ENCODE measurements at places on chromosomes 5 and 9.

GRCh38 chr5:67515762-67516161 is 319.2 kb upstream of the CD180 start:
- no peak for DNase-seq

- DNase-seq, result peak; percentile 36
Observed at GRCh38 chr5:102903074-102903871, 148.2 kb downstream of the PAM start.

DNA sequence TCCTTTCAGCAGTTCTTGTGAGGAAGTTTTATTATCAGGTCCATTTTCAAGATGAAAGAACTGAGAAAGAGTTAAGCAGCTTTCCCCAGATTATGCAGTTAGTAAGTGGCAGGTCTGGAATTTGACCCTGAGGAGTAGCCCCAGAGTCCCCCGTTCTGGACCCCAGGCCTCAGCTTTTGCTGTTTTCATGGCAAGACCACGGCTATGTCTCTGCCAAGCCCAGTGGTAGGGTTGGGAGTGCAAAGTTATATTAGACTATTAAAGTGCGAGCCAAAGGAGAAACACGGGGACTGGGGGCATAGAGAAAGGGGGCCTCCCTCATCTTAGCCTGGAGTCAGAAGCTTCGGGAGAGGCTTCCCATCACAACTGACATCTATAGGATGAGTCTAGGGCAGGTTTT is 19.3 kb upstream of the ORM1 start:
- DNase-seq, result no peak

- no peak for DNase-seq
Observed at GRCh38 chr5:37662362-37662761, 177.5 kb downstream of the GDNF start.

DNA sequence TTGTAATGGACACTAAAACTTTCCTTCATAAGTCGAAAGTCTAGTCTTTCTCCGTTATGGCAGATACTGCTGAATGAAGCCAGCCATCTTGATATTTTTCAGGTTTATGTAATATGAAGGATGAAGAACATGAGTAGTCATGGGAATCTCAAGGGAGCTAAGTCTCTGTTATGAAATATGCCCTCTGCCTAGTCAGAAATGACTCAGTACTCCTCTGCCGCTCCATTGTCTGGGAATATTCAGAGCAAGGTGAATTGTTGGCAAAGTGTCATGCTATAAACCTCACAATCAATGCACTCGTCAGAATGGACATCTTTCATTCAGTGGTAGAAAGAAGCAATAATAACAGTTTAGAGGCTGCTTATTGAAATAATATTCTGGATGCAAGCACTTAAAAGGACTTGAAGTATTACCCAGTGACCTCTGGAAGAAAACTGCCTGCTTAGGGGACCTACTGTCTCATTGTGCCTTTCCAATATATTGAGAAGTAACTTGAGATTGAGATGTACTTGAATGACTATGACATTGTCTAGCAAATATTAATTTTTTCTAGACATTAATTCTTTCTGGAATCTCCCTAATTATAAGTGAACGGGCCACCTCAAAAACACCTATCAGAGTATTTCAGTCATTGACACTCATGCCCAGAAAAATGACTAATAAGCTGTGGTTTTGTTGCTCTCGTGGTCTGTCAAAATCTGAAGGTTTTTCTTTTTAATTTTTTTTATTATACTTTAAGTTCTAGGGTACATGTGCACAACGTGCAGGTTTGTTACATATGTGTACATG is 1011.5 kb upstream of the ACO1 start:
- DNase-seq, result no peak

- DNase-seq, result no peak
Observed at GRCh38 chr9:113299800-113300292, 3.3 kb downstream of the RNF183 start.

DNA sequence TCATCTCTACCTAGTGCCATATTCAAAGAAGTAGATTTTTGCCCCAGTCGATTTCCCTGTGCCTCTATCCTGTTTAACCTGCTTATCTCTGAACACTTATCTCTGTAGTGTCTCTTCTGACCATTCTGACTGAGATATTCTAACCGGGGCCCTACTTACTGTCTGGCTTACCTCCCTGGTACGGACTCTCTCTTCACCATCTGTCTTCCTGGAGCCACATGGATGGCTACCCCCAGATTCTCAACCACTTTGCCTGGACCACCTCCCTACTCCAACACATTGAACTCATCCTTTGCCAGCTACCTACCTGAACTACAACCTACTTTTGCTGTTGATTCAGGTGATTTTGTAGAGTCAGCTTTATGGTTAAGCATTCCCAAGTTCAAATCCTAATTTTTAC is 397.4 kb upstream of the SLC24A2 start:
- DNase-seq, result no peak

DNA sequence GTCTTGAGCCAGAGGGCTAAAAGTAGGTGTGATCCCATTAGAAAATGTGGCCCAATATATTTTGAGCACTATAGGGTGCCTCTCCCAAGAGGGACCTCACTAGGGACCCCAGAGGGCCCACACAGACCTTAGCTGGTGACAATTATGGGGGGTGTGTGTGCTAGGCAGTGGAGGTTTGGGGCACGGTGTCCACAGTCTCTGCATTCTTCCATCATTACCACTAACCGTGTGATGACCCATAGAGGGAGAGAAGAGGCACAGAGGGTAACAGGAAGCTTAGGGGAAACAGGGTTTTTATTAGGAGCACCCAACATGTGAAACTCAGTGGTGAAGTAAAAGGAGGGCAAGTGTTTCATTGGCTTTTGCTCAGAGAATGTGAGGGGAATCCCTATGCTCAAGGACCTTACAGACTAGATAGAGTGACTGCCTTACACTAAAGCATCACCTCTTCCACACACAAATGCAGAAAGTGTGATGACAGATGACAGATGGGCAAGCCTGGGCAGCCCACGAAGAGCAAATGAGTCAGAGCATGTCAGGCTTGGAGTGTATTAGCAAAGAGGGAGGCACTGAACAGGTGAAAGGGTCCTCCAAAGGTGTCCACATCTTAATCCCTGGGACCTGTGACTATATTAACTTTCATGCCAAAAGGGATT is 2.5 kb upstream of the ACTL7A start:
- DNase-seq, result no peak

DNA sequence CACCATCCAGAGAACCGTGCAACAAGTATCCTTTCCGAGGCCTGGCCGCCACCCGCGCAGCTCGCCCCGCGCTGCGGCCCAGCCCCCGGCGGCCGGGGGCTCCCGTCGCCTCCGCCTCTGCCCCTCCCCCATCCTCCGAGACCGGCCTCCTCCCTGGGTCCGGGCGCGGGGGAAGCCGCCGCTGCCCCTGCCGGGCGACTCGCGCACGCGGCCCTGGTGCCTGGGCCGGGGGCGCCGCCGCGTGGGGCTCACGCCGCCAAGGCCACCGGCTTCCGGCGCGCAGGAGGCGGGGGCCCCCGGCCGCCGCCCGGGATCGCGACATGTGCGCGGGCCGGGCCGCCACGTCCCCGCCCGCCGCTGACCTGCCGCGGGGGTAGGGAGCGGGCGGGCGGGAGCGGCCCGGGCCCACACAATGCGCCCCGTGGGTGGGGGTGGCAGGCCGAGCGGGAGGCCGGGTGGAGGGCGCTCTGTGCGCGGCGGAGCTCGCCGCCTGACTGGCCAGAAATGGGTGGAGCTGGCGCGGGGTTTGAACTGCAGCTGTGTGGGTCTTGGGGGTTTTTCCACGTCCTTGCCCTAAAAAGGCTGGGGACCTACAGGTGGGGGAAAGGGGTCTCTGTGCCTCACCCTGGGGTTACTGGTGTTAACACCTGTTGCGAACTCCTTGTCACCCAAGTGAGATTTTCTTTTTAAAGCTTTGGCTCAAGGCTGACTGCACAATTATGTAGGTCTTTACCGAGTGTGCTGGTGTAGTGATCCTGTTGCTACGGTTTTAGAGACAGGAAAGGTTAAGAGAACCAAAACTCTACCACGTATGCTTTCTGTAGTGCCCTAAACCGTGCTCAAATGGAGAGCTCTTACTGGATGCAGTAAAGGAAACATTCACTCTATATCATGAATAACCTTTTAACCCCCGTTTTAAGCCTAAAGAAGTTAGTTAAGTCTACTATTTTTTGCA is 32.3 kb downstream of the TNPO1 start:
- peak; percentile 29 for DNase-seq

DNA sequence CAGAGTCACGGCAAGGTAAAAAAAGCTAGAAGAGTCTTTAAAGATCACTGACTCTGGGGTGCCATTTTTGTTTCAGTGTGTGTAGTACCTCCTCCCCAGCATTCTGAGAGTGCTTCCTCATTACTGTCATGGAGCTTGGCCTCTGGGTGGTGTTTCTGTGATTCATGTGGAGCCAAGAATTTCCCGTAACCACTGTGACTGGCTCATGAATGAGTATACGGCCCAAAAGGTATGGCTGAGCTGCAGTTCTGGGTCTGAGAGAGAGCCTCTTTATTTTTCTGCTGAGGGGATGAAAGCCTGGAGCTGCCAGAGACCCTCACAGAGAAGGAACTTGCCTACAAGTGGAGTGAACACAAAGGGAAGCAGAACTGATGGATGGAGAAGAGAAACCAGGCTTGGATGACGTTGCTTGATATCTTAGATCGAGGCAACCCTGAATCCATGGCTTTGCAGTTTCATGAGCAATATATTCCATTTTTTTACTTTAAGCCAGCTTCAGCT is 85.6 kb downstream of the PTTG1 start:
- peak; percentile 65 for DNase-seq

DNA sequence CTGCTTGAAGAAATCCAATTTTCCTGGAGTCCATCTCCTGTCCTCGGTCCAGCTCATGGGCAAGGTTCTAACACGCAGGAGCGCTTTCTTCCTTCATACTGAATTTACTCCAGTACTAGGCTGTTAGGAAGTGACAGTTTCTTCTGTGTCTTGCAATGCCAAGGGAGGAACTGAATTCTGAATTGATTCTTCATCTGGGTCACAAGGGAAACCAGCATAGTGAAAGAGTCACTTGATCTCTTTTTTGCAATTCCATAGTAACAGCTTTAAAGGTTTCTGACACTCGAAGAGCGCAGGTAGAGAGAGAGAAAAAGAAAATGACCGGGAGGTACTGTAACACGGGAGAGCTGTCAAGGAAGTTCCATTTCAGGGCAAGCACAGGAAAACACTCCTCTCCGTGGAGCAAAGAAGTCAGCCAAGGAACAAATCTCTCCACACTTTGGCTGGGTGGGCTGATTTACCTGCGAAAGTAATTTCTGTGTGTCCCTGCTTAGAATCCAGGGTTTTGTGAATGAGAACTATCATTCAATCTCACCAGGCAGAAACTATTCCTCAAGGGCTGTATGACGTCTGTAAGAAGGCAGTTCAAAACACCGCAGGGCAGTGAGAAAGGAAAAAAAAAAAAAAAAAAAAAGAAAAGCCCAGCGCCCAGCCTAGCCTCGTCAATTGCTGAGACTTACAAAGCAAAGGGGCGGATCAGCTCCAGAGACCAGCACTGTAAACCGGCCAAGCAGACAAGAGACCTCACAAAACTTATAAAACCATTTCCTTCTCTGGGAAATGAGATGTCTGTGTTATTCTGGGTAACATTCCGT is 617.8 kb downstream of the PDE4D start:
- peak; percentile 6 for DNase-seq

GRCh38 chr5:14593326-14594021 is 11.9 kb downstream of the OTULINL start:
- peak; percentile 41 for DNase-seq

DNA sequence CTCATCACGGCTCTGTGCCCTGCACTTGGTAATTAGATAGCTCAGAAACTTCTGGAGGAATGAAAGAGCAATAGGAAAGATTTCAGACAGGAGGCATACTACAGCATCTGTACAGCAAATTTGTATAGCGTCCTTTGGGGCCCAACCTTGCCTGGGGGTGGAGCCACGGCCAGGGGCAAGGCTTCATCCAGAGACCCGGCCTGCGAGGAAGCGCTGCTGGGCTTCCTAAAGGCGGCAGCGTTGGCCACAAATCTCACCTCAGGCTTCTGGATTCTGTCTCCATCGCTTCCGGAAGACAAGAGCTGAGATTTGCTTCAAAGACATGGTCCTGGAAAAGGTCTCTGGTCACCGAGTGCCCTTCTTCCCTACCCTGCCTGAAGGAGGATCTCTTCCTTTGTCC is 12.2 kb upstream of the SPATA31D1 start:
- DNase-seq, result no peak

DNA sequence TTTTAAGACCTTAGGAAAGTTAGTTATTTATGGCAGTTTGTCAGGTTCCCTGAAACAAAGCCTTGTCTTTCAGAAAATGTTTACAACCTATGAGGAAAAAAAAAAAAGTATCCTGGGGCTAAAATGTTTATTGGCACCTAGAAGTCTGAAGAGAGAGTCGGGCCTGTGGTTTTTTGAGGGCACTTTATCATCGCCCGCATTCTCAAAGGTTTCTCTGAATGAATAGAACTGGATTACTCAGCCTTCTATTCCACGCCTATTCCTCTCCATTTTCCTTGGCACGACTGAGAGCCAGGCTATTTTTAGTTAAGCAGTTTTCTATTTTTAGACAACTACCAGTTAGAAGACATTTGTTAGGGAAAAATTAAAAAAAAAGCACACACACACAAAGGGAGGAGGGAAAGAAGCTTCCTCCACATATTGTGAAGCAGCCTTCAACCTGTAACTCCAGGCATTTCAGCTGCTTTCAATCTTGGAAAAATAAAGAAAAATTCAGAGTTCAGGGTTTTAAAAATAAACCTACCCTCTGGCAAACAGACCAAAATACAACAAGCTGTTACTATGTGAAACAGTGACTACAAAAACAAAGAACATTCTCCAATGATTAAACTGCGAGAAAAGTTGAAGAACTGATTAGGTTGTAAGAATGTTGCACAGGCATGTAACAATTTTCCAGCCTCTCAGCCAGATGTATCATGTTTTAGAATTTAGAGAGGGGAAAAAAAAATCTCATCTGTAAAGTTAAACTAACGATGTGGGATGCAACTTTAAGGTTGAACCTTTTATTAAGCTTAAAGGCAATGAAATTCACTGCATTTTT is 97.0 kb downstream of the MEF2C start:
- DNase-seq, result peak; percentile 93

DNA sequence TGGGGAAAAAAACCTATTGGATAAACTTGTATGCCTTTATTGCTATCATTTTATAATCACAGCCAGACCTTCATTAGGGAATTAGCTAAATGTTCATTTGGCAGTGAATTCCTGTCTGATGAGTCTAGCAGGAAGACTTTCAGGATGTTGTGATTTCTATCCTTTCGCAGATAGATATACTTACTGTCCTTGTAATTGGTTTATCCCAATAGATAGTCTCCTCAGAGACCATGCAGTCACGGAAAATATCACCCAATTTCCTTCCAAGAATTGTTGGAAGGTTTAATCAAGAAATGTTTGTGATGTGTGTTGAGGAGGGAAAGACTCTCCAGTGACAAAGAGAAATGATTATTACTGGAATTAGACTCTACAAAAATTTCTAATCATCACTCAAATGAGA is 1937.9 kb upstream of the WWC1 start:
- no peak for DNase-seq

DNA sequence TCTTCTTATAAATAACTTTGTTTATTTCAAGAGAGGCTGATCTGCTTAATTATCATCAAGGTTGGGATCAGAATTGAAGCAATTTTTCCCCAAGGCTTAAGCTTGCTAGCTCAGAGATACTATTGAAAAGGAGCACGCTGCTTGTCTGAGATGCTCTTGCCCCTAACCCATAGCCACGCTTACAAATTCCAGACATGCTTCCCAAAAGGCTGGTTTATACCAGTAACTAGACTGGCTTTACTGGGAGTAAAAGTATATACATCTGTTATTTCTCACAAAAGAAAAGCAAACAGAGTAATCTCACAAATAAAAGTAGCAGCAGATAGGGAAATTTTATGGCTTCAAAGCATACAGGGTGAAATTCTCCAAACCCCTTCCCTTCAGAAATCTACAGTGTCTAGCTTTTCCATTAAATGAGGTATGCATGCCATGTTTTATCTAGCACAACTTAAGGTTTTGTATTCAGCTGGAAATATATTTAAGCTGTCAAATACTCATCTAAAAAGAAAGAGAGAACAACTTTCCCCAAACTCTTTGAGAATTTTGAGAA is 163.2 kb upstream of the TRPC7 start:
- no peak for DNase-seq
